Dermis blood vessel endothelial cell (primary cell): ENCODE measurements at places on chromosomes 2 and 18. TPM values are rescaled to one million over a fixed set of nuclear protein-coding genes. Genes with fewer than 3 reads are reported as not detected.

The C18orf54 gene
- total RNA-seq, result 9.4 and 20.1 TPM in 2 replicates

The TMEFF2 gene
- total RNA-seq, result 0.05 TPM in 1 of 2 replicates, not detected in the other

The FABP1 gene
- not detected in 2 replicates for total RNA-seq

The IL1RL2 gene
- total RNA-seq, result 0.09 and 0.34 TPM in 2 replicates

The EPC2 gene
- 20.9 and 26.6 TPM in 2 replicates for total RNA-seq

The PLCD4 gene
- 1.7 and 4.7 TPM in 2 replicates for total RNA-seq

The C1QL2 gene
- not detected in 2 replicates for total RNA-seq

The RGPD4 gene
- total RNA-seq, result not detected in 2 replicates

The MEP1B gene
- not detected in 2 replicates for total RNA-seq

The AGXT gene
- not detected in 2 replicates for total RNA-seq

The SCTR gene
- total RNA-seq, result not detected in 2 replicates

The SPHKAP gene
- total RNA-seq, result not detected in 2 replicates

The DAW1 gene
- total RNA-seq, result 0.51 TPM in 1 of 2 replicates, not detected in the other

The HES6 gene
- total RNA-seq, result 2.2 and 3.7 TPM in 2 replicates

The EFEMP1 gene
- 10,451 and 12,229 TPM in 2 replicates for total RNA-seq

The STPG4 gene
- total RNA-seq, result 0.14 TPM in 1 of 2 replicates, not detected in the other

- DNase-seq, result peak; percentile 71
These were observed 232.8 kb downstream of the GRB14 start for GRCh38 chr2:164388511-164388910.

DNA sequence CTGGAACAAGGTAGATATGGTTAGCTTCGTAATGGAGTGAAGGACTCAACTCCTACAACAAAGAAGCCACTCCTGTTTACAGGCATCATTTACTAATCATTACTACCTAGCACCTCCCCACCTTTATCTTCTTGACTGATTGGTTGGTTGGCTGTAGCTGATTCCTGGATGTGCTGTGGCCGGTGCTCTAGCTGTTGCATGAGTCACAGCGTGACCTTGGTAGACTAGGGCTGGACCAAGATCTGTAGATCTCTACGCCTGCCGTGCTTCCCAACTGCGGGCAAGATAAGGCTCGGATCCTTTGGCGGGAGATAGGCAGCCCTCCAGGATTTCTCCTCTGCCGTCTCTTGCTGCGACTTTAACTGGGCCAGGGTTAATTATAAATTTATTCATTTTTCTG, 194.3 kb upstream of the SOX11 start:
- no peak for DNase-seq

GRCh38 chr2:19504400-19505198, 146.2 kb upstream of the OSR1 start:
- no peak for DNase-seq

- no peak for DNase-seq
These were observed 12.2 kb upstream of the DNPEP start for GRCh38 chr2:219399716-219400478.

DNA sequence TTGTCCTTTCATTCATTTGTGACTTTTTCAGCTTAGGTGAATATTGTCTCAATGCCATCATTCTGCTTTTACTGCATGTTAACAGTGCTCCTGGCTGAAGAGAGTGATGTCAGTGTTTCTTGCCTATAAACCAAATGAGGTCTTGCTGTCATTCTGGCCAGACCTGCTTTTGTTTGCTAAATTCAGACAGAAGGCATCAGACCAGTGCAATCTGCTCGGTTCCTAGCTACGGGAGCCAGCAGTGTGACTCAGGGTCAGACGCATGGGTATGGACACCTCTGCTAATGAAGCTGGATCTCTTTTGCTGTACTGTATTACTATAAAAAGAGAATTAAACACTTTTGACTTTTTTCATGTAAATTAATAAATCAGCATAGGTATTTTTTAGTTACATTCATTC, 178.9 kb downstream of the TMEM182 start:
- no peak for DNase-seq

GRCh38 chr2:229501051-229501794, 213.1 kb downstream of the DNER start:
- no peak for DNase-seq

DNA sequence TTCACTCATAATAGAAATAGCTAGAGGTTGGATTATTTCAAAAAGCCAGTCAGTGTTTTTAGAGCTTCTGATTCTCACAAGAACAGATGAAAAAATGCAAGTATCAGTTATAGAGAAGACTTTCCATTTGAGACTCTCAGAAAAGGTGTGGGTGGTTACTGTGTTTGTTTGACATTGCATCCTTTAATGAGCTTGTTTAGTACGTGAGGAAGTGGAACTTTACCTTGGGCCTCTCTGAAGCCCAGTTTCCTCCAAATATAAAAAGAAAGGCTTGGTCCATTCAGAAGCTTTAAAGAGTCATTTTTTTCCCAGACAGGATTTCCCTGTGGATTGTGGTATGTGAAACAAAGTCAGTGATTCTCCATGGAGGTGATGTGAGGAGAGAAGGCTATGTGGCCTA, 89.9 kb upstream of the RANBP2 start:
- no peak for DNase-seq

GRCh38 chr18:60445341-60445740, 72.8 kb upstream of the MC4R start:
- DNase-seq, result no peak

DNA sequence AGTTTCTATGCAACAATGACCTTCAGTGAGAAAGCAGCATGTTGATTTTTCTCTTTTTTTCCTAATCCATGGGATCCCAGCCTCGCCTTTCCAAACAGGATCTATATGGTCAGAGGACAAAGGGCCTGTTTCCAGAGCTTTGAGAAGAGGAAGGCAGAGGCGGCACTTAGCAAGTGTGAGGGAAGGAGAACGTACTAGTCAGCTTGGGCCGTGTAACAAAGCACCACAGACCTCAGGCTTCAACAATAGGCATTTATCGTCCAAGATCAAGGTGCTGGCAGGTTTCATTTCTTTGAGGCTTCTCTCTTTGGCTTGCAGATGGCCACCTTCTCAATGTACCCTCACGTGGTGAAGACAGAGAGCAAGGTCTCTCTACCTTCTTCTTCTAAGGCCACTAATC, 7.3 kb upstream of the KCNF1 start:
- DNase-seq, result no peak

GRCh38 chr18:22703883-22704585, 229.1 kb upstream of the RBBP8 start:
- DNase-seq, result peak; percentile 72

DNA sequence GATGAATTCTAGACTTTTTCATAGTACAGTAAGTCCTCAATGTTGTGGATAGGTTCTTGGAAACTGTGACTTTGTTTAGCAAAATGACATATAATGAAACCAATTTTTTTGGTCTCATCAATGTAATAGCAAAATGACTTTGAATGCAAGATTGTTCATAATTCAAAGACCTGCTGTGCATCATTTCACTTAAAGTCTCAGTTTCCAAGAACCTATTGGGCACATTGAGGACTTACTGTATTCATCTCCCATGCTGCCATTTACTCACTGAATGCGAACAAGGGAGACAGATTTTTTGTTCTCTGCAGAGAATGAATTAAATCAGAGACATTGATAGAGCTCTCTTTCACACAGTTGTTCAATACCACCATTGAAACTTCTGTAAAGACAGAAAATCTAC, 153.6 kb downstream of the TRABD2A start:
- DNase-seq, result no peak

GRCh38 chr2:210287301-210287700, 27.7 kb downstream of the MYL1 start:
- DNase-seq, result no peak

DNA sequence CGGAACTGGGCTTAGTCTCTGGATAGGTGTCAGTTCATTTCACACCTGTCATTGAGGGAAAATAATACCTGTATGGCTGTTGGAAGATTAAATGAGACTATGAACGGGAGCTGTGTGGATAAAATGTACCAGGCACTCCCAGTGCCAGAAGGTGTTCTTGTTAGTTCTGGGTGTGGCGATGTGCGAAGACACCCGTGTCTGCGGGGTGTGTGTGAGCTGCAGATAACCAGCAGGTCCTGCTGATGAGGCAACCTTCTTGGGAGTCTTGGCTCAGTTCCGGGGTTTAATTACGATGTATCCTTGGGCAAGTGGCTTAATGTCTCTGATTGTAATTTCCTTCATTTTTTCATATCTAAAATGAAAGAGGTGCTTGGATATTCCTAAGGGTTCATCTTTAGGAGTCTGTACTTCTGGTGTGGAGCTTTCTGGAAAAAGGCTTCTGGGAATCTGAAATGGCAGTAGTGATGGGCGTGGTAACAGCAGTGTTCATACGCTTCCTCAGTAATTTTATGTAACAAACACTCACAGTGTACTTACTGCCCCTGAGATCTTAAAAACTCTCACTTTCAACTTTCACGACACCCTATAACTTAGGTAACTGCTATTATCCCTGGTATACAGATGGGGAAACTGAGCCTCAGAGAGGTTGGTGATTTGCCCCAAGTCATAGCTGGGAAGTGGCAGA, 35.0 kb downstream of the NEDD4L start:
- no peak for DNase-seq

- DNase-seq, result no peak
These were observed 118.1 kb downstream of the FHOD3 start for GRCh38 chr18:36415625-36416024.

DNA sequence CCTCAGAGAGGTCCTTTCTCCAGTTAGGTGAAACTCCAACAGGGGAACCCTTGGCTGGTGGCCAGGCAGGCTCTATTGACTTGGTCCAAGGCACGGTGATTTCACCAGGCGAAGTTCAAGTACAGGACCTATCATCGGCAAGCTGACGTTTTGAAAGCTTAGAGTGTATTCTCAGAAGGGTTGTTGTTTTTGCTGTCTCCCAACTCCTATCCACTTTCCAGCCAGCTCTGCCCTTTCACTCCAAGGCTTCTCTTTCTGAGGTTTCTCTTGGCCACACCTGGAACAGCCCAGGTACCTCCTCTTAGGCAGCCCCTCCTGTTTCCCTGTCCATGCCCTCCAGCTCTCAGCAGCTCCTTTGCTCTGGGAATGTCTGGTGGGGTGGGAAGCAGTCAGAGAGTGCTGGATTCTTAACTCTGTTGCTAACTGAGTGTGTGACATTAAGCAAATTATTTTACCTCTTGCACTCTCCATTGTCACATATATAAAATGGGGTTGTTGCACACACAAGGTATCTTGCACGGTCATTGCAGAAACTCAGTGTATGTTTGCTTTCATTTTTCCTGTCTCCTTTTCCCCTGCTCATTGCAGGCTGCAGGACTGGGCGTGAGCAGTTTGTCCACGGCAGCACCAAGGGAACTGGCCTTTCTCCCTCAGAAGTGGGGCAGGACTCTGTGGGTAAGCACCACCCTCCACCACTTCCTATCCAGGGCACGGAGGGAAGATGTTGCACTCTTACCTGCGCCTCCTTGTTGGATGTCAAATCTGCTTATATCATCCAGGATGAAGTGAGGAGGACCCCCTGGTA, 30.2 kb downstream of the CAPN13 start:
- DNase-seq, result no peak

GRCh38 chr2:96528700-96529375, 7.7 kb upstream of the ARID5A start:
- peak; percentile 24 for DNase-seq

DNA sequence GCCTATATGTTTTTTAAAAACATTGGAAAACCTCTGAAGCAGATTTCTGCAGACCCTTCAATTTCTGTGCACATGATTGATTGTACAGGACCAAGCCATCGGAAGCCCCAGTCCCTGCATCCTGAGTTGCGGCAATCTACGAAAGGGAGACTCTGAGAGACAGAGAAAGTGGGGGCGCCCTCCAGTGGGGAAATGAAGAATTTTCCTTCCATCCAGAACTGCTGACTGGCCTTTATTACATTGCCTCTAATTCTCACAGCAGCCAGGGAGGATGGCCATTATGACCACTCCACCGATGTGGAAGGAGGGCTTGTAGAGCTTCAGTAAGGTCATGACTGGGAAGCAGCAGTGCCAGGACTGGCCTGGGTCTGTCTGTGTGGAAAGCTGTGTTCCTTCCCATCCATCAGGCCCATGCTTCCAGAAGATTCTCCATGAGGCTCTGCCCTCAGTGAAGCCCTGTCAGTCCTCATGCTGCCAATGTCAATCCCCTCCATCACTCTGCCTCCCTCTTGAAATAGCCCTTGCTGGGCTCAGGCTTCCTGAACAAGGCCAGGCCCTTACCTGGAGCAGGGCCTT, 20.0 kb upstream of the RESP18 start:
- DNase-seq, result peak; percentile 75

DNA sequence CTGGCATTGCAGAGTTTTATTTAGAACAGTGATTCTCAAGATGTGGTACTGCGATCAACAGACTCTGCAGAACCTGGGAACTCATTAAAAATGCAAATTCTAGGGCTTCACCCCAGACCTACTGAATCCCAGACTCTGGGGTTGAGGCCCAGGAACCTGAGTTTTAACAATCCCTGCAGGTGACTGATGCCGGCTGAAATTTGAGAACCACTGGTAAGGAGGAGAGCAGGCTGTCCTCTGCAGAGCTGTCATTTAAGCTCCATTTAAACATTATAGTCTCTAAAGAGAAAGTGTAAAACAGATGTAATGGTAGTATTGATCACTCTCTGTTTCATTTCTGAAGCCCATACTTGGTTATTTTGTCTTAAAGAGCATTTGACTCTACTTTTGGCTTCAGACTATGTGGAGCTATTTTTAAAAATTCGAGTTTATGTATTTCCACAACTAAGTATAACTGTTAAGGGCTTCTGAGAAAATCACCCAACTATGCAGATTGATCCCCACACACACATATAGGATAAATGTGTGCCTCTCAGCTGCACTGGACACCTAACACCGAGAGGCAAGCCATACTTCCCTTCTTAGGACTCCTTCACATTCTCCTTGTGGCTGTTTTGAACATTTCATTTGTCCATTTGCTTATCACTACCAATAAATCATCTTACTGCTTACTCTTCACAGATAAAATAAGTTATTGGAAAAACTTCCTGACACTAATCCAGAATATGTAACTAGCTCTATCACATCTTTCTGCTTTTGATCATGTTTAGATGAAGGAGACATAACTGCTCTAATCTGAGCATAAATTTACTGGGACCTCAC, 487.5 kb downstream of the DLGAP1 start:
- no peak for DNase-seq

- no peak for DNase-seq
These were observed 65.6 kb upstream of the CAPN13 start for GRCh38 chr2:30872797-30873196.

DNA sequence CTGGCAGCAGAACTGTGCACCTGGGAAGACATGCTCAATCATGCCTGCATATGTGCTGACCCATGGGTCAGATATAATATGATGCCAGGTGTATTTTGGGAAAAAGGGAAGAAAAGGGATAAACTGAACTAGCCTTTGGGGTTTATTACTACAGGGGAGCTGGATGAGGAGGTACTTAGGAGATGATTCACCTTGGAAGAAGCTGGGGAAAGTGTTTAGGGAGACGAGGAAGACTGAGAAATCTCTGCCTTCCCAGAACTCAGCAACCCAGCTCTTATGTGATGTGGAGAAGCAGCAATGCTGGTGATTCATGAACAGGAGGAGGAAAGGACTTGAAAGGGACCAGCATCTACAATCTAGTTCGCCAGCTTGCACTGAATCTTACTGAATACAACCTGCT, 110.2 kb downstream of the BARD1 start:
- no peak for DNase-seq

DNA sequence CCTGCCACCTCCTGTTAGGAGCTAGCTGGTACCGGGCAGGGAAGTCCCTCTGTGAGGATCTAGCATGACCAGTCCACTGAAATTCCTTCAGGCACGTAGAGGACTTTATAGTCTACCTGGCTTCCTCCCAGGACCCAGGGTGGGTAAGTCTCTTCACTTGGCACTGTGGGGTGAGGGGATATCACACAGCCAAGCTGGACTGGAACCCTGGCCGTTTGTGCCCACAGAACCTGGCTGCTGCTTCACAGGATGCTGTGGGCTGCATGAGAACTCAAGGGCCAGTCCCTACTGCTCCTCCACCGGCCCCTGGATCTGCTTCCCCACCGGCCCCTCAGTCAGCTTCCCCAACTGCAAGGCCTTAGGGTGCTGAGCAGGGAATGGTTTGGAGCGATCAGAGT, 35.8 kb downstream of the HS1BP3 start:
- no peak for DNase-seq
